ENCODE measurements at places on chromosomes 4 and X.

DNA sequence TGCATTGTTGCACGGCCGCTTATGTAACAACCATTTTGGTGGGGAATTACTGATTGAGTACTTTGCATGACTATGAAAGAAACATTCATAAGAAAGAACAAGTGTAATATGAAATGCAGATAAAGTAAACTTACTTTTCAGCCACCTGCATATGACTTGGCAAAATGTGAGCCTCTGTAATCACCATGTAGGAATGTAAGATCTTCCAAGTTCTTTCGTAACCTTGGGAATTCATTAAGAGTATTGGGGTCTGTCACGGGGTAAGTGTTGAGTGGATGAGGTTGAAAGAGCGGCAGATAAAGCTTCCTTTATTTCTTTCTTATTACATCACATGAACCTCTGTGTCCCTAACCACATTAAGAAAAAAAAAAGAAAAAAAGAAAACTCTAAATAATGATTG lies 348.5 kb upstream of the NR3C2 start:
- no peak for DNase-seq

- DNase-seq = no peak
These were observed 61.3 kb downstream of the MTHFD2L start for GRCh38 chr4:74219240-74219639.

- no peak for DNase-seq
These were observed 1320.1 kb downstream of the RPA4 start for GRCh38 chrX:98203800-98204199.

DNA sequence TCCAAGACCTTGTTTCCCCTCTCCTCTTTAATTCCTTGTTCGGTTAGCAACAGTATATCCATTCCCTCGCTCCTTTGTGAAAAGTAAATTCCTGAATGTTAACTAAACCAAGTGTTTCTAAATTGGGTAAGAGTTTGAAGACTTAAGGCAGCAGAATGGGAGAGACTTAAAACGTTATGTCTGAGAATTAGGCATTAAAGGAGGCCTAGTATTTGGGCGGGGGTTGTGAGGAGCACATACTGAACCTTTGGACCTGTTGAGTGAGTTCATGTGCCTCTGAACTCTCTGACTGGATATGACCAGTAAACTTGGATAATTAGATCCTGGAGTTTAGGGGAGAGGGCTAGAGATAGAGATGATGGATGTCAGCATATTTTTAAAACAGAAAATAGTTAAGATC lies 1.2 kb downstream of the MSMO1 start:
- no peak for DNase-seq

DNA sequence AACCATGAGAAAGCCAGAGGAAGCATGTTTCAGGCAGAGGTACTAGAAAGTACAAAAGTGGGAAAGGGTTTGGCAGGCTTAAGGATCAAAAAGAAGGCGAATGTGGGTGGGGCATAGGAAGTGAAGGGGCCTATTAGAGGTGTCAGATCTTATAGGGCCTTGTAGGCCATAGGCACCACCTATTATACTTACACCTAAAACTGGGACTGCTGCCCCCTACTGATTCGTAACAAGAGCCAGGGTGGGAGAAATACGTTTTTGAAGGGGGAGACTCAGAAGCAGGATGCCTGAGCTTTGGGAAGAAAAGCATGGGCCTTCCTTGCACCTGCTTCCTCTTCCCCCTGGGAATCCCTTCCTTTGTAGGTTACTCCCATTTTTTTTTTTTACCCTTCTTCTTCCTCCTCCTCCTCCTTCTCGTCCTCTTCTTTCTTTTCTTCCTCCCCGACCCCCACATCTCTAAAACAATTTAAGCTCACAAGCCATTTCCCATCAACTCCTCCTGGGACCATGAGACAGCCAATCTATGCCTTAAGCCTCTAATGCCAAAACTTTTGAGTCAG lies 40.7 kb upstream of the GPC3 start:
- DNase-seq = no peak

GRCh38 chrX:87664381-87664780 lies 146.8 kb downstream of the KLHL4 start:
- DNase-seq = no peak

DNA sequence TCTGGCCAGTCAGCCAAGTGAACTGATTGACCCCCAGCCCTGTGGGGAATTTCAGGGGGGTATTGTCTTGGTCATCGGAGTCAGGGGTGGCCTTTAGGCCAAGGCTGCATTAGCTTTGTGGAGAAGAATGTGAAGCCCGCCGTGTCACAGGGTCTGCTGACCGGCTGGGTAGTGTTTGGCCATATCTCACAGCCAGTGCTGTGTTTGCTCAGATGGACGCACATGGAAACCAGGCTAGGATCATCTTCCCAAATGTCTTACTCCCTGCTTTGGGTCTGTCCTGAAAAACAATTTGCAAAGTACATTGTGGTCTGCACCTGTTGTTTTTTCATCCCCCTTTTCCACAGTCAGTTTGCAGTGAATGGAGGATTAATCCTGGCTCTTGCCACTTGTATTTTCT lies 13.0 kb downstream of the TMEM164 start:
- no peak for DNase-seq

DNA sequence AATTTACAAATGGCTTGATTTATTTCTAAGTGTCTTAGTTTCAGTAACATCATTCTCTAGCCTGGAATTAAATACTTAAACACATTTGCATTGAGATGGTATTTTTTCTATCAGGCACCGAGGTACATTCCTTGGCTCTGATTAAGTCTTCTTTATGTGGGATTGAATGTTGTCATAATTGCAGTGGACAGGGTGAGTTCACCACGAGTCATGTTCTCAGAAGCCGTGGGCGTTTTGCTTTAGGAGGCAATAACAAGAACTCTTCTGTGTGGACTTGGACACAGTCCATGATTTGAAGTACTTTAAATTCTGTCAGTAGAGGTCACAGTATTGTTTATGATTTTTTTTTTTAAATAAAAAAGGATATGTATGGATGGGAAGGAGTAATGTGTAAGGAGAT lies 57.1 kb upstream of the EFHC2 start:
- no peak for DNase-seq

DNA sequence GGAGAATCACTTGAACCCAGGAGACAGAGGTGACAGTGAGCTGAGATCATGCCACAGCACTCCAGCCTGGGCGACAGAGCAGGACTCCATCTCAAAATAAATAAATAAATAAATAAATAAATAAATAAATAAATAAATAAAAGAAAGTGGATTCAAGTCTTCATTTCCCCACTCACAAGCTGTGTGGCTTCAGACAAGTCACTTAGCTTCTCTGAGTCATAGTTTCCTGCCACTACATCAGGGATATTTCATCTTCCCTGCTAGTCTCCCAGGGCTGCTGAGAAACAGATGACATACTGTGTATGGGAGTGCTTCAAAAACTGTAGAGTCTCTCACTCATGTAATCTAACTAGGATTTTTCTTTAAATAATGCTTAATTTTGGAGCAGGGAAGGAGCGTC lies 37.2 kb downstream of the TBC1D9 start:
- DNase-seq = no peak

DNA sequence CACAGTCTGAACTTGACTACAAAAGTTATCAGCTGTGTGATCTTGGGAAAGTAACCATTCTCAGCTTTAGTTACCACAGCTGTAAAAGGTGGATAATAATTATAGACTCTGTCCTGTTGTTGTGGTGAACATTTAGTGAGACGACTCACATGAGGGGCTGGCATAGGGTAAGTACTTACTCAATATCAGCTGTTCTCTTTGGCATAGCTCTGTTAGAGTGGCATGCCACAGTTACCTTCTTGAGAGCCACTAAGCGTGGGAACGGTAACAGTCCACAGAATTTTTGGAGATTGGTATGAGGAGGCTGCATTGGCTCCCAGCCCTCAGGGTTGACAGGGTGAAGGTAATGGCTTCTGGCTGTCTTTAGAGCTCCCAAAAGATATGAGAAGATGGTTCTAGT lies 13.2 kb upstream of the HAND2 start:
- no peak for DNase-seq

DNA sequence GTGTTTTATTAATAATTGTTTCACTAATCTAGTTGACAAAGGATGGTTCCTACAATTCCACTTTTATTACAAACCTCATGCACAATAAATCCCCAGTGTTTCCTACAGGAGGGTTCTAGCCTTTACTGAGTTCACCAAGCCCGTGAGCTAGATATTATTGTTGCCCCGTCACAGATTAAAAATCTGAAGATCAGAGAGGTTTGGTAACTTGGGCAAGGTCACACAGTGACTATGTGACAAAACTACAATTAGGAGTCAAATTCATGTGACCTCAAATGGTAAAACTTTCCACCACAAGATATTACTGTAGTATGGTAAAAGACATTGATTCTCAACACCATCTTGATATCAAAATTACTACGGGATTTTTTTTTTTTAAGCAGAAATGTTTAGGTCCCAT lies 124.6 kb downstream of the BTC start:
- DNase-seq = no peak

- DNase-seq = no peak
These were observed 886 bp upstream of the NDST3 start for GRCh38 chr4:118033148-118034052.

- no peak for DNase-seq
These were observed 503.0 kb upstream of the CPXCR1 start for GRCh38 chrX:88244066-88244465.

- no peak for DNase-seq
These were observed 28.2 kb upstream of the SORBS2 start for GRCh38 chr4:185840201-185840600.

DNA sequence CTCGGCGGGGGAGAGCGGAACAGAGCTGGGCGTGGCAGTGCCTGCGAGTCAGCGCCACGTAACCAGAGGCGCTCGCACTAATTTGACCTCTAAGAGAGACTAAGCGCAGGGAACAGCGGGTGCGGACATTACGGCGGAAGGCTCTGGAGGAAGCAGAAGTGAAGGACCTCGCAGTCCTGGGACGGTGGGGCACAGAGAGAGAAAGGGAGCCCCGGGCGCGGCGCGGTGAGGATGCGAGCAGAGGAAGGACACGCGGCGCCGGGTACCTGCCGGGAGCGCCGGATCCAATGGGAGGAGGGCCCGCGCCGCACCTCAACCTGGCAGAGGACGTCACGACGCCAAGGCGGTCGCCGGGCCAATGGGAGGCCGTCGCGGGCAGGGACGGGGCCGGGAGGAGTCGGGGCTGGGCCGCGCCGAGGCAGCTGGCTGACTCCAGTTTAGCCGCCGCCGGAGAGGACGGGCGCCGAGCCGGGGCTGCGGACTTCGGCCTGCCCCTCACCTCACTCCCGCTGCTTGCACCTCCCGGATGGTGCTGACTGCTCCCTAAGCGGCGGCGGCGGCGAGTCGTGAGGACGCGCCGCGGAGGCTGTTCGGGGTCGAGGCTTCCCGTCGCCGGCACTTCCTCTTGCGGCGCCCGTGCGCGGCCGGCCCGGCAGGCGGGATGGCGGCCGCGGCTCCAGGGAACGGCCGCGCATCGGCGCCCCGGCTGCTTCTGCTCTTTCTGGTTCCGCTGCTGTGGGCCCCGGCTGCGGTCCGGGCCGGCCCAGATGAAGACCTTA lies at the start of gene TMEM165:
Gene TMEM165 (plus strand): TSS at position 429 of the 779 bp plus-strand sequence. CDS start 233 bp downstream, at position 662.
- DNase-seq = peak; percentile 94

DNA sequence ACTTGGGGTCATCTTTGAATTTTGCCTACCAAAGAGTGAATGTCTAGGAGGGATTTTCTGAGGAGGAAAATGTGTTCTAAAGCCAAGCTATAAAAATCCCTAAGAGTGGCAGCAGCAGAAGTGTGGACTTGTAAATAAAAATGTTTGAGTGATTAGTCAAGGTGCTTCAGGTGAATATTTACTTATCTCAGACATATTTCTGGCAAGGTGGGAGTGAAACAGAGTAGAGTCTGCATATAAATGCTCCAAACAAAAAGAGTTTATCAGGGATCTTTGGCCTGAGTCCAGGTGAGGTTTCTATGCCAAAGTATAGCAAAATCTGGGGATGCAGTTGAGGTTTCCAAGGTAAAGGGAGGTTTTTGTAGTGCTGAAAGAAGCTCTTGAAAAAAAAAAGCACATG lies 19.7 kb downstream of the CYSLTR1 start:
- no peak for DNase-seq

GRCh38 chr4:16222957-16223527 lies 3.2 kb downstream of the TAPT1 start:
- DNase-seq = no peak

DNA sequence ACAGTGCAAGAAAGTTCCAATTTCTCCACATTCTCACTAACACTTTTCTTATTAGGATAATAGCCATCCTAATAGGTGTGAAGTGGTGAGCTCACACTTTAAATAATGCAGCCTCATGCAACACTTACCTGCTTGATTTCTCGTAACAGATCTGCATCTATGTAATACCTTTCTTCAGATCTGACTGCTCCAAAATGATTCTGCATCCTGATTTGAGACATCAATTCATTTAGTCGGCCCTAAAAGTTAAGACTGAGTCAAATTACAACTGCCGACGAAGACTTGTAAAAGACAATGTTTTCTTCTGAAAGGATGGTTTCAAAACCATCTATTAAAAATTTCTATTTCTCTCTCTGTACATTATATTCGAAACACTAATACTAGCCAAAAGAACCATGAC lies 30.7 kb downstream of the NUP54 start:
- no peak for DNase-seq

DNA sequence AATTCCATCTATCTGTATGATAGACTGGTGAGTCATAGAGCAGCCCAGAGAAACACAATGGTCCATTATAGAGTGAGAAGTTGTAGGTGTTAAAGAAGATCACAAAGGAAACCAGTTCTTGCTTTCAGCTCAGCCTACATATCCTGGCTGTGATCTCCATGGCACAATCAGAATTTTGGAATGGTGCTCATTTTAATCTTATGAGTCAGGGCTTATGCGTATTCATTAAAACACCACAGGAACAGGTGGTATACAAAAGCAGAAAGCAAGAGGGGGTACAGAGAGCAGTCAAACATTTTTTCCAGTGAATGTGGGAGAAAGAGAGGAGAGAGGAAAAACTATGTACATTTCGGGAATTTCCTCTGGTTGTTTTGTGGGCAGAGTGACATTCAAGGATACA lies 126.9 kb downstream of the MFAP3L start:
- DNase-seq = no peak

- DNase-seq = no peak
These were observed 67.4 kb downstream of the CBLL2 start for GRCh38 chrX:22340022-22340616.

DNA sequence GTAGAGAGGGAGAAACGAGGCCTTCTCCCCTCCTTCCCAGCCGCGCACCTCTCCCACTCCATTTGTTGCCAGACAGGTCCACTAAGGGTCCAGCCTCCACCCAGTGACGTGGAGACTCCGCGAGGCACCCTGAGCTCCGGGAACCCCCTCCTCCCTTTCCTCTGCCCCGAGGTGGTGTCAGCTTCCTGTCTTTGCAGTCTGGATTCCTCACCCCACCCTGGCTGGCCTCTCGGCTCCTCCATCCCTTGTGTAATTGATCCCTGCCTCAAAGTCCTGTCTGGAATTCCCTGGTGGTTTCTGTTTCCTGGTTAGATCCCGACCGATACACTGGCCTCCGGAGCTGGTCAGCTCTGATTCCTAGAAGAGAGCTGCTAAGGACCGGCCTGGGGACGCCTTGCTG lies 105.9 kb upstream of the SCOC start:
- no peak for DNase-seq

DNA sequence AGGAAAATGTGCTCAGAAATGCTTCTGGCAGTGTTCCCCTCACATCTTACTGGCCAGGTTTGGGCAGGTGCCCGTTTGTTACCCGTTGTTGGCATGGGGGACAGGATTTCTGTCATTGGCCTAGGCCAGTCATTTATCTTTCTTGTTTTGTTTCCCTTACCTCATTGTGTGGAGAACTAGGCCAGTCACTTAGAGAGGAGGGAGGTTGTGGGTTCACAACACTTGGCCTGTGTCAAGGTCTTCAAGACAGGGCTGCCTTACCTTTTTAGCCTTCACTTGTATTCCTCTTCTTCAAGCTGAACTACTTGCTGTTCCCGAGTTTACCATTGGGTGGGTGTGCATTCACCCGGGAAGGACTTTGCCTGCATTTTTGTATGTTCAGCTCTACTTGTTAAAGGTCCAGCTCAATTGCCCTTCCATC lies 17.7 kb downstream of the SNX25 start:
- no peak for DNase-seq
